Fibroblast of villous mesenchyme (primary cell): ENCODE measurements at places on chromosomes 11 and 22.
A peak's percentile ranks its signal among the peaks of the same experiment; 100 is the strongest.

GRCh38 chr11:123381817-123382554, 48.1 kb upstream of the GRAMD1B start:
- DNase-seq = no peak

DNA sequence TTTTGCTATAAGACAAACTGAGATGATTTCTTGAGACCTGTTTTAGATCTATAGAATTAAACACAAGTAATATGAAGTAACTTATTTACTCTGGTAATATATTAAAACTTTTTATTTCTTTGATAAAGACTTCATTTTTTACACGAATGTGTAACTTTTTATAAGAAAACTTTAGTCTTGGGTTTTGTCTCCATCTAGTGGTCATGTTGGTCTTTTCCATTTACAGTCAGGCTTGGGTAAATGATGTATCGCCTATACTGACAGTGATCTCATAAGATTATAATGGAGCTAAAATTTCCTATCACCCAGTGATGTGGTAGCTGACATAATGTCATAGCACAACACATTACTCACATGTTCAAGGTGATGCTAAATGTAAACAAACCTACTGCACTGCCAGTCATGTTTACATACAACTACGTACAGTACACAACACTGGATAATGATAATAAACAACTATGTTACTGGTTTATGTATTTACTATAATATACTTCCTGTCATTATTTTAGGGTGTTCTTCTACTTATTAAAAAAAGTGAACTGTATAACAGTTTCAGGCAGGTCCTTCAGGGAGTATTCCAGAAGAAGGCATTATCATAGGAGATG, 7.5 kb upstream of the C11orf97 start:
- peak; percentile 66 for DNase-seq

DNA sequence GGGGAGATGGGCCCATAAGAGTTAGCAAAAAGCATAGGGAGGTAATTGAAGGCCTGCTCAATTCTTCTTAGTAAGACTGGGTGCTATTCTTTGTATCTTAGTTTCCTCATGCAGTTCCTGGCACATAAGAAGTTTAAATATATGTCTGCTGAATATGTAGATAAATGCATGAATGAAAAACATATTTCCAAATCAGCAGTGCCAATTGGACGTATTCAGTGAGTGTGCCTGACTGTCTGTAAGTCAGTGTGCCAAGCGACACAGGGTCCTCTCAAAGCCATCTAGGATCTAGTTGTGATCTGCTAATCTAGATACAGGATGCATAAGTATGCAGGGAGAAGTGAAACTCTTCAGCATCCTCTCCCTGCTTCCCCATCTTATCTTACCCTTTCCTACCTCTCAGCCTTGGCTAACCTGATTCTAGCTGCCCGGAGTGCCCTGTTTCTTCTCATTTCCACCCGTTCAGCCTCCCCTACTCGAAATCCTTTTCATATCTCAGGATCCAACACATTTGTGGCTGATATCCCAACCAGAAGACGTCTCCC, 91.1 kb upstream of the SORL1-AS1 start:
- DNase-seq = no peak

- DNase-seq = no peak
Measured at GRCh38 chr11:117752721-117753237, 44.2 kb downstream of the DSCAML1 start.

DNA sequence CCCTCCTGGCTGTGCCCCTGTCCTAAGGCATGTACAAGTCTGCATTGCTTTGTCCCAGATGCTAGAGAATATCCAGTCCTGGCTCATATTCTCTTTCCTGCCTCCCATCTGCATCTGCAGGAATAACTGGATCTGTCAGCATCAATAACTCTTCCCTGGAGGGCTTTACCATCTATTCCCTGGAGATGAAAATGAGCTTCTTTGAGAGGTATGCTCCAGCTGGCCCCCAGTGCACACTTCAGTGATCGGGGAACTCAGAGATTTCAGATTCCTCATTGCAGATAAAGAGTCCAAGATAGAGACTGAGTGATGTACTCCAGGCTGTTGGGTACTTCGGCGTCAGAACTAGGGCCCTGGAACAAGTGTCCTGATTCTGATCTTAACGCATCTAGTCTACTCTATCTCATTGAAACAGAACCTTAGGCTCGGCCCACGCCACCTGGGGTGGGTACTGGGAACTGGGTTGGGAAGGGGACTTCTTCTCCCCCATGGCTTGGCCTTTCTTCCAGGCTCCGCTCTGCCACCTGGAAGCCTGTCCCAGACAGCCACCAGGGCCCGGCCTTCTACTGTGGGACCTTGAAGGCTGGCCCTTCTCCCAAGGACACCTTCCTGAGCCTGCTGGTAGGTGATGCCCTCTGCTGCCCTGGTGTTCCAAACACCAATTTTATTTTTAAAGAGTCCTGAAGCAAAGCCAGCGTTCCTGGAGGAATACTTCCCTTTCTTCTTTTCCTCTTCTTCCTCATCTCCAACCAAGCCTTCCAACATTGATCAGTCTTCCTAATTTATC, 17.8 kb upstream of the GLB1L2 start:
- DNase-seq = no peak
